Stimulated activated CD8-positive, alpha-beta memory T cell treated with anti-CD3 and anti-CD28 coated beads, Interleukin-4, amount 100 ng/mL, for 48 hours (primary cell): ENCODE measurements at places on chromosomes 7 and 10.

DNA sequence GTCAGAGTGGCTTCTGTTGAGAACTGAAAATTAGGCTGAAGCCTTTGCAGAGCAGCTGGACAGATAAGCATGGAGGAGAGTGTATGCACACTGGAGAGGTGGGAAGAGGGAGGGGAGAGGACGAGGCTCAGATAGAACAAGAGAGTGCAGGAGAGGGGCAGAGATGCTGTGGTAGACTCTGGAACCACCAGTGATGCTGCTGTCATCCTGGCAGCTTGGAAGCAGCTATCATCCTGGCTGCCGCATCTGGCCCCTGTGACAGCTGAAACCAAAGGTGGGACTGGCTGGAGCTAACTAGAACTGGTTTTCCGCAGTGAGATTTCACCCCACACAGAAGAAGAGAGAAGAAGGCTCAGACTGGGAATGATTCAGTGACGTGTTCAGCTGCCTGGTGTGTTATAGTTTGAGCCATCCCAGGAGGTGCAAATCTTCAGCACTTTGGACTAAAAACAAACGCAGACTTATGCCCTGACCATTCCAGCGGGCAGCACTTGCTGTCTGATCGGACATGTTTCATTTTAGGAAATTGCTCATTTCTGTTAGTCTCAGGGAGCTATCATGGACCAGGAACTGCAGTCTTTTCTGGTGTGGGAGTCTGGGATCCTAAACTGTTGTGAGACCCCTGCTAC lies 38.4 kb downstream of the EEPD1 start:
- no peak for DNase-seq

- no peak for DNase-seq
Measured at GRCh38 chr10:114363745-114364454, 40.4 kb downstream of the AFAP1L2 start.

- DNase-seq: no peak
Measured at GRCh38 chr10:3871424-3871996, 86.5 kb upstream of the KLF6 start.

DNA sequence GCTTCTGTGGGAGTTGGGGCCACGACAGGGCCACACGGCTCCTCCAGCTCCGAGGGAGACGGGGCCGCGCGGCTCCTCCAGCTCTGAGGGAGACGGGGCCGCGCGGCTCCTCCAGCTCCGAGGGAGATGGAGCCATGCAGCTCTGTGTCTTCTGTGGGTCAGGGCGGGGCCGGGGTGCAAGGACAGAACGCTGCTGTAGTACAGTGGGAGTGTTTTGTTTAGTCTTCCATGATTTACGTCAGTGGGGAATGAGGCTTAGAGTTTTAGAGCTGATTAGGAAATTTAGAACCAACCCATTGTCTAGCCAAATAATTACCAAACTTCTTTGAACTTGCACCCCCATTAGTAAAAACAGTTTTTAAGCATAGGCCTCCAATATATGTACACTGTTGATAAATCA lies 32.9 kb upstream of the PRKAR1B start:
- DNase-seq: no peak

DNA sequence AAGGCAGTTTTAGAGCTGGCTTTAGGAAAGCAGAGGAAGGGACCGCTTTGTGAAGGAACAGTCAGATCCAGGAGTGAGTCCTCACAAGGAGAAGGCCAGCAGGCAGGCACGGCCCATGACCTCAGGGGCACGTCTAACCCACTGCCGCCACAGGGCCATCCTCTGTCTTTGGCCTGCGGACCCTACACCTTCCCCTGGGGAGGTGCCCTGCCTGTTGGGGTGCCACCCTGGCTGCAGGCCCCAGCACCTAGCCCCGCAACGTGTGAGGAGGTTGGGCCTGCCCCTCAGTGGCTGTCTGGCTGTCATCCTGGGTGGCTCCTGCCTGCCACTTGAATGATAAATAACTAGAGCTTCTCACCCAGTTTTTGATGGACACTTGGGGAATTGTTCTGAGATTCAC lies 31.0 kb upstream of the TRIM8 start:
- no peak for DNase-seq

DNA sequence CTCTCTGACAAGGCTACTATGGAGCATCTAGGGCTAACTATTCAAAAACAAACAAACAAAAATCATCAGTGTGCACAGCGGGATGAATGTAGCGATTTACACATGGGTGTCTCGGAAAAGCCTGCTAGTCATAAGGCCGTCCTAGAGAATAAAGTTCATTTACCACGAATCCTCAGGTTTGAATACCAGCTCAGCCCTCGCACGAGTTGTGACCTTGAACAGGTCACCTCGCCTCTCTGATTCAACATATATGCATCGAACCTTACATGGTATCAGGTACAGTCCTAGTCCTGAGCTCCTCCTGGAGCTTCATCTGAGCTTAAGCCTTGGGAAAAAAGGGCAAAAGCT lies 572 bp downstream of the ATP5MF start:
- no peak for DNase-seq

GRCh38 chr10:46318799-46319198 lies 32.0 kb downstream of the ANTXRL start:
- DNase-seq: no peak

DNA sequence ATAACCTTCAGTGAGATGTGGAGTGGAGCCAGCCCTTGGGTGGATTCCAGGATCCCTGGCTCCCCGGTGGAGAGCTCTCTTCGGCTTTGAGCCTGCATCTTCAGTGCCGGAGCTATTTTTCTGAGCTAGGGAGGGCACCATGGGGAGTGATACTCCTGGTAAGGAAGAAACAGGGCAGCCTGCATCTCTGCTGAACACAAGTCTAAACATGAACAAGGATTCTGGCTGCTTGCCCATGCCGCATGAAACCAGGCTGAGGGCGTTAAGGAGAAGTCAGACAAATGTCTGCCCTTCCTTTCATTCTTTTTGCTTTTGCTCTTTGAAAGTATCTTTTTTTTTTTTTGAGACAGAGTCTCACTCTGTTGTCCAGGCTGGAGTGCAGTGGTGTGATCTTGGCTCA lies 60.4 kb downstream of the EVX1 start:
- no peak for DNase-seq

DNA sequence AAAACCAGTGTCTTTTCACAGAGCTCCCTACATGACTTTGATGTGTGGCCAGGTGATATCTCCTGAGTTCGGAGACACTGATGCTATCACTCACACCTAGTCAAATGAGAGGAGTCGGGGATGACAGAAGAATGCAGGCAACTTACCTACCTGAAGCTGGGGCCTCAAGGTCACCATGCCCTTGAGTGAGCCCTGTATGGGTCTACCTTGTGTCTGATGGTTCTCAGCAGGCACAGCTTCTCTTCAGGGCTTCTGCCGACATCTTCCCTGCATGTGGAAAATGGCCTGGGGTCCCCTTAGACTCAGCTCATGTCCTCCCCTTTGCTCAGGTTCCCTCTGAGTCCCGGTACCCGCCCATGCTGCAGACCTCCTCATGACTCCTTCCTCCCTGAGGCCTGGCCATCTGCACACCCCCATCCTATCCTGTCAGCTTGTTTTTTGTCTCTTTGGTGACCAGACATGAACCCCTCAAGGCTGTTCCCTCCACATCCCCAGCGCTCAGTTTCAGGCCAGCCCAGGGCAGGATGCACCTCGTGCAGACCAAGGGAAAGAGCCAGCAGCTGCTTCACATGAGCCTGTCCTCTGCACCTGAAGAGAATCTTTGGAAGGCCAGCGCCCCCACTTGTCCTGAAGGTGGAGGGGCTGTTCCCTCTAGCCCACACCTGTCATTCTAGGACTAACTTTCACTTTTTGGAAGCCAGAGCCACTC lies 74.6 kb upstream of the GDF10 start:
- DNase-seq: no peak

DNA sequence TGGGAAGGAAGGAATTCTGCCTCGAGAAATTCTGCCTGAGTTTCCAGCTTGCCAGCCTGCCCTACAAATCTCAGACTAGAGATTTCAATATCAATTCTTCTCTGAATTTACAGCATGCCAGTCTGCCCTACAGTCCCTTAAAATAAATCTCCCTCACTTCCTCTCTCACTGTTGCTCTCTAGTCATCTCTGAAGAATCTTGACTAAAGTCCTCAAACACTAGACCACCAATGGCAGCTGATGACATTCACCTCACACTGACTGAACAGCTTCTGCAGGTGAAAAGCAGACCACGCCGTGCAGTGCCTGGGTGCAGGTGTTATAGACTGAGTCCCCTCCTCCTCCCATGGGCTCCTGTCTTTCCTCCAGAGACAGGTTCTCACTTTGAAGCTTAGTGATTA lies 30.4 kb downstream of the PPP1R3C start:
- DNase-seq: no peak

DNA sequence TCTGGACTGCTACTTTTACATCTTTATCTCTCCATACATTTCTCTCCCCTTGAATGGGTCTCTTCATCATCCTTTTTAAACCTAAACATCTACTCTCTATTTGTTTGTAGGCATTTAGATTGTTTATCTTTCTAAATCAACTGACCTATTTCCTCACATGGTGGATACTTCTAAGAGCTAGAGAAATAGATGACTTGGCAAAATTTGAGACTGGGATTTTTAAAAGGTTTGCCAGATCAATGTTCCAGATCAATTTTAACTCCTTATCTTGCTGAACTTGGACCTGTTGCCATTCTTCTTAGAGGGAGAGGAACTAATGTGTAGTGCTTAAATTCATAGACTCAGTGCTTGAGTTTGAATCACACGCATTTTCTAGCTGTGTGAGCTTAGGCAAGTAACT lies 144.2 kb upstream of the STEAP4 start:
- DNase-seq: no peak

DNA sequence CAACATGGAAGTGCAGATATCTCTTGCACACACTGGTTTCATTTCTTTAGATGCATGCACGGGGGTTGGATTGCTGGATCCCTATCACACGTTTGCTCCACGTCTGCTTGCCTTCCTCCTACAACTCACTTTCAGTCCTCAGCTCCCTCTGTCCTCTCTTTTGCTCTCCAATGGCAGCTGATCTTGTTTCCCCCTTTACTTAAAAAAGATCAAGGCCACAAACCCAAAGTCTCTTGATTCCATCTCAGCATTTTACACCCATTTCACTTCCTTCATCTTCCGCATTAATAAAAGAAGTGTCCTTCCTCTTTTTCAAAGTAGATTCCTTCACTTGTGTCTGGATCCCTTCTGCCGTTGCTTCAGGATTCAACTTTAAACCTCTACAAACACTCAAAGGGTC lies 245.2 kb downstream of the DOCK4 start:
- no peak for DNase-seq

- DNase-seq: no peak
Measured at GRCh38 chr7:111708072-111708471, 145.8 kb upstream of the IMMP2L start.

- no peak for DNase-seq
Measured at GRCh38 chr10:97140049-97140846, 45.5 kb downstream of the SLIT1 start.

DNA sequence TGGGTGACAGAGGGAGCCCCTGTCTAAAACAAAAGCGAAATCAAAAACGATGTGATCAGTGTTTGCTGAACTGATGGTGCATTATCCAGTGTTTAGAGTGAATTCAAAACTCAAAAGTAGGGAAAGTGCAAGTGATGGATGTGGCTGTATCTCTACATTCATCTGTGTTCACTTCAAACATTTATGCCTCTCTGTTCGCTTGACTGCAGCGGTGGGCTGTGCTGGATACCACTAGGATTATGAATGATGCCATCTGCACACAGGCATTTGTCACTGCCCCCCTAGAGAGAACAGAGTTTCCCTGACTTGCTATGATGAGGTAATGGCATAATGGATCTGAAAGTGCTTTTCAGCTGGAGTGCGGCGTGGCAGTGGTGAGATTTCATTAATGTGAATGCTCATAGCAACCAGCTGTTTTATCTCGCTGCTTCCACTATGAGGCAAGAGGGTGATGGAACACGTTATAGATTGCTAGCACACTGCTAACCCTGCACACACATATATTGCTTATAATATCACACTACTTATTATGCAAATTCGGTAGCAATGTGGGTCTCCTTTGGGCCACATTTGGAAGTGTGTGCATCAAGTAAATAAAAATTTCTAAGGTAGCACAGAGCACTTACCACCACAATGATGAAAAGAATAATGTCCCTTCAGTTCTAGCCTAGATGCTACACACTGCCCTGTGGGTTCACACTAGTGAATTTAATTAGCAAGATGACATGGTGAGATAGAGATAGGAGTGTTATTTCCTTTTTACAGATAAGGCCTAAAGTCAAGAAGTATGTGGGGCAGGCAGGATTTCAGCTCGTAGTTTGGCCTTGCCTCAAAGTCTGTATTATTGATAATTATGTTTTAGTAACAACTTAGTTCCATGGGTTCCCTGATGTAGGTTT lies 164.7 kb downstream of the CAMK1D start:
- no peak for DNase-seq

DNA sequence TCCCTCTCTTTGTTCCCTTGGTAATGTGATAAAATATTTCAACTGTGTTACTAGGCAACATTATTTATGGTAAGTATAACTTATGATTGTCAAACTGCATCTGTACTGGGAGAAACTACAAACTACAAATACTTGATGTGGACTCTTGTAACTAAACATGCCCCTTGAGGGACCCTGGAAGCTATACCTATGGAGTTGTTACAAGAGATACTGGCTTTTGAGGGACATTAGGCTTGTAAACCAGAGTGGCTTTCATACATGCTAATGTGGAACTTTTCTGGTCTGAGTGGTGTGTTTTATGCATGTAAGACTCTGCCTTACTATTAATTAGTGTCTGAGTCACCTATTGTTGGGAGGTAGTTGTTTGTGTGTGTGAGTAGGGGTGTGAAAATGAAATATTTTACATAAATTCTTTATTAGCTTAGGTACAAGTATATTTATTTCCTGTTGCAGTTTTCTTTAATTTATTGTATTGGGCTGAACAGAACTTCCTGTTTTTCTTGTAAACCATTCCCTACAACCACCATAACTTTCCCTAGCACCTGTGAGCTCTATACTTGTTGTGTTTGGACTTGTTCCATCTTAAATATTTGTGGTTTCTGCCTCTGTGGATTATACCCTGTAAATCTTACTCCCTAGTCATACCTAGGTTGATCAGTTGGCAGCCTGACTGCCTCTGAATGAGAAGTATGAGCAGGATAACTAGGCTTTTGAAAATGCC lies 49.8 kb downstream of the STK31 start:
- DNase-seq: no peak

- DNase-seq: peak; percentile 87
Measured at GRCh38 chr10:101840741-101841453, 2.7 kb downstream of the KCNIP2 start.
